ENCODE measurements at places on chromosomes 12 and 14. TPM values are rescaled to one million over a fixed set of nuclear protein-coding genes. Genes with fewer than 3 reads are reported as not detected.

Gene EFS
- total RNA-seq, result not detected

GRCh38 chr14:32202491-32202997, 525 bp downstream of the RNU6-8 start:
- DNase-seq, result peak; percentile 29

Gene NDUFA9
- total RNA-seq, result 129 TPM

DNA sequence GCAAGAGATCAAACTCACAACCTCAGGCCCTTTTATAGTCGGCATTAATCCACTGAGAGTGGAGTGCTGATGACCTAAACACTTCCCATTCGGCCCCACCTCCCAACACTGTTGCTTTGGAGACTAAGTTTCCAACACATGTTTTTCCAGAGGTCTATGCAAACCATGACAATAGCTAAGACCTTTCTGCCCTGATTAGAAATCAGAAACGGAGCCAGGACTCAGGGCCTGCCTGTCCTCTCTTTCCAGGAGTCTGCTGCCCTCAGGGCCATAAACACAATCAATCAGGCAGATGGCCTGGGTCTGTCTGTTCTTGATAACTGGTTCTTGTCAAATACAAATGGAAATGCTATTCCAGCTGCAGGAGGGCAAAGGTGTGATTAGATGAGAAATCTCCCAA, 97.2 kb upstream of the PSMC1 start:
- DNase-seq, result no peak

DNA sequence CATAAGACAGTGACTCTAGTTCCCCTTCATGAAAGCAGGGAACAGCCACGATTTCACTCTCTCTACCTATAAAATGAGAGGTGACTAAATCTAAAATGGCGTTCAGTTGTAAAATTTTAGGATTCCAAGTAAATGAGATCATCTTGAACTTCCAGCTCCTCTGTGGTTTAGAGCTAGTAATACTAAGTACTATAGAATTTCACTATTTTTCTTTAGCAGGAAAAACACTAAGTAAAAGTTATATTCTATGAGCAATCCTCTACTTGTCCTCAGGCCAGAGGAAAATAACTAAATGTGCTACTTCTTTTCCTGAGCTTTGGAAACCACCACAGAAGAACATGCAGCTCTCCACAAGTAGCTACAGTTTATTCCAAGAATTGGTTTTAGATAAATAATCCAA, 55.6 kb downstream of the NIN start:
- peak; percentile 88 for DNase-seq

- DNase-seq, result no peak
Observed at GRCh38 chr12:9104767-9105423, 10.8 kb downstream of the A2M start.

Gene LDHB
- total RNA-seq, result 805 TPM

DNA sequence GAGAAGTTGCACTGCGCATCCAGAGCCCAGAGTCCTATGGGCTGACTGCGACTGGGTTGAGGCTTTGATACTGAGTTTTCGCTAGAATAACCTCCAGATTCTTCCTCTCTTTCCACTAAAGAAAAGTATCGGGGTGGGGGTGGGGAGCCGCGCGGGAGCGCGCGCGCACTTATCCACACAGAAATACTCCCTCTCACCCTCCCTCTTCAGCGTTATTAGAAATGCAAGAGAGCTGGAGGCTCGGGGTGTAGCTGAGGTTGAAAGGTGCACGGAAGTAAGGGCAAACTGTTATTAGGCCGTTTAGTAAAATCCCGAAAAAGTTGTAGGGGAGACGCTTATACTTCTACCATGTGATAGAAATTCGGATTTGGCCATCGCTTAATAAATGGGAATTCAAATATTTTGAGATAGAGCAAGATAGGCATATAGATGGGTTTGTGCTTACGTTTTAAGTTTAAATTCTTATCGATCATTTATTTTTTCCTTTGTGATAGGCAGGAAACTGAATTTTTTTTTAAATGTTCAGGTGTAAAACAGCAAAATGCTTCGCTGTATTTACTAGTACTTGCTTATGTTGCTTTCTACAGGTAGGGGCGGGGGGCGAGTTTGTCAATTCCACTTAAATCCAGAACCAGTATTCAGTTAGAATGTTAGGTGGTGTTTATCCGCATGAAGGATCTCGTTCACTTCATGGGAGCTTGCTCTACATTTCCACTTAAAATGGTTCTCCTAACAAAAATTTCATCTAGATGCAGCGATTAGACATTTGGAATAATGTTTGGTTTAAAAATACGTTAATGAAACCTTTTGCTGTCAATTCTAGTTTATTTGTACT, 1.1 kb downstream of the ARHGAP5 start:
- DNase-seq, result peak; percentile 60

Gene CLECL1
- total RNA-seq, result not detected

DNA sequence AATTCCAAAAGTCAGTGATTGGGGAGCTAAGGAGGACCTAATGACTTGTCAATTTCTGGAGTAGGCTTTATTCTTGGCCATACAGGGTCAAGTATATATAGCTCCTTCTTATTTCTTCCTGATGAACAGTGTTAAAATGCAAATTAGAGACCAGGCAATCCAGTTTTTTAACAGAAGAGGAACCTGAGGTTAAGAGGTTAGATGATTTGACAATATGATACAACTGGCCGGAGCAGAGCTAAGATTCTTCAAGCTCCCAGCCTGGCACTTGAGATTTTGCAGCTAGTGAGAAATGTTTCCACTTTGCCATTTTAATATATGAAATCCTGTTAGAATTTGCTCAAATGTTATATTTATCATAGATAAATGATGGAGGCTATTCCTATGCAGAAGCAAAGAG, 204.0 kb downstream of the SSPN start:
- DNase-seq, result no peak

DNA sequence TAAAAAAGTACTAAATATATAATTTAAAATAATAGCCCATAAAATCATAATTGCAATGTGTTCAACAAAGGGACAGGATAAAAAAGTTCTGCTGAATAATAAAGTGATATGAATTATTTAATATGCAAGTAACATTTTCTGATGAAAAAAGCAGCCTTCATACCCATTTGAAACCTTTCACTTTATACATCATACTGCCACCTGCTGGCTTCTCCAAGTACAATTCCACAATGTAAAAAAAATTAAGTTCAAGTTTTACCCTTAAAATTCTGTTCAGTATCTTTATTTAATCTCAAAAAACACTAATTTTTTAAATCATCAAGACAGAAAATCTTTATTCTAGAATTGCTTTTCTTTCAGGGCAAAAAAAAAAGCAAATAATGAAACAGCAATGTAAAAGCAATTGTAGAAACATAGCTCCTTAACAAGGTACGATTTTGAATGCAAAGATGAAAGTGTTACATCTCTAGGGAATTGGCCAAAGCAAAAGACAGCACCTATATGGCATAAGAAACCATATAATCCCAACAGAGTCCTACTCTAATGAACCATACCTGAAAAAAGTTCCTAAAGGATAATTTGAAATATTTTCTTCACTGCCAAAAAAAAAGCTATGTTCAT, 15.0 kb downstream of the MDM1 start:
- no peak for DNase-seq

GRCh38 chr12:31118347-31119191, 44.9 kb downstream of the DDX11 start:
- DNase-seq, result no peak

DNA sequence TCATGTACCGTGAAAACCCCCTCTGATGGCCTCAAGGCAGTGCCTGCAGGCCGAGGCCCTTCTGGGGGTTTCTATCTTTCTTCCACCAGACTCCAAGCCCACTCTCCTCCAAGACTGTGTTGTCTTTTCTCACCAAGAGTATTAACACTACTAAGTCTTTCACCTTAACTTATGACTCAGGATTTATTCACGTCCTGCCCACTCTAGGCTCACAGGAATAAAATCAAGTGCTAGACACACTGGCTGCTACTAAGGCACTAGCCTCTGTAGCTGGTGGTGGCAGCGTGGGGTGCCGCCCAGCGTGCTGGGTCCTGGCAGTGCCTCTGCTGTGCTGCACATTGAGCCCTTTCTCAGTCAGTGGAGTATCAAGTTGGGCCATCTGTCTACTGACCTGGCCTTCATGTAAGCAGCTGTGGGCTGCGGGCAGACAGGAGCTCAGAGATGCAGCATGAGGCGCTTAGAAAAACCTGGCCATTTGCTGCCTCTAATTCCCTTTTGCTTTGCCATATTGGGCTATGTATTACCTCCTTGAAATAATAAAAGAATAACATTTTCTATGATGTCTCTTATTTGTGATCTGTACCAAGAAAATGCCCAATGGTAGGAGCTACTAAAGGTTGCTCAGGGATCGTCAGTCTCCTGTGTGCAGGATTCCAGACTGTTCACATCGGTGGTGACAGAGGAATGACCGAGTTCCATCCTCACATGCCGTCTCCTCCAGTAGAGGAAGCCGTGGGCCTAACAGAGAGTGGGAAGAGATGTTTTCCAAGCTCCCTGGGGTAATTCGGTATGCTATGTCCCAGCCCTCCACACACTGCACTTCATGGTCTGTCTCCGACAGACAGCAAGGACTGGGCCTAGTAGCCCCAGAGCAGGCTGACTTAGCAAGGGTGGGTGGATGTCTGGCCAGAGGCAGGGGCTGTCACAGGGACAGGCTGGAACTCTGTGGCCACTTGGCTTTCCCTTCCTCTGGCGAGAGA, 39.9 kb downstream of the MAX start:
- no peak for DNase-seq

DNA sequence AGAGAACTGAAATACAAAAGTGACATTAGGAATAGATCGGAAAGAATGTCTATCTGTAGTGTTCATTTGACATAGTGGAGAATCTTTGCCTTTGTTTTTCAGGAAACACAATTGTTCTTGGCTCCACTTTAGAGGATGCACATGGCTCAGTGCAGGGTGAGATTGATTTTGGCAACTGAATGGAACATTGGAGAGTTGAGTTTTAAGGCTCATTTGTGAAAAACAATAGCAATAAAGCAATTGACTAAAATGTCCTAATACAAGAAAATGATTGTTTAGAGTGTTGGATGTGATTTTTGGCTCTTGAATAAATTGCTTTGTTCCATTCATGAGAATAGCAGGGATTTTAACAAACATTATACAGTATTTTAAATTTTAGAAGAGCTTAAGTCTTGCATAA, 116.4 kb downstream of the SLC38A1 start:
- no peak for DNase-seq

- DNase-seq, result no peak
Observed at GRCh38 chr12:46264057-46264456, 4.8 kb downstream of the SLC38A1 start.

GRCh38 chr12:70661466-70662161, 24.4 kb upstream of the PTPRB start:
- DNase-seq, result no peak

Gene PLEKHG3
- 79.5 TPM for total RNA-seq

Gene PHETA1
- total RNA-seq, result 8.5 TPM

Gene IFI27L1
- total RNA-seq, result 26.0 TPM

Gene STRN3
- total RNA-seq, result 26.8 TPM

GRCh38 chr12:3242199-3242863, 165.2 kb downstream of the TSPAN9 start:
- no peak for DNase-seq

- peak; percentile 59 for DNase-seq
Observed at GRCh38 chr12:71865166-71865713, 25.7 kb downstream of the TBC1D15 start.

GRCh38 chr12:48003226-48004052, 837 bp downstream of the COL2A1 start:
- DNase-seq, result peak; percentile 94

DNA sequence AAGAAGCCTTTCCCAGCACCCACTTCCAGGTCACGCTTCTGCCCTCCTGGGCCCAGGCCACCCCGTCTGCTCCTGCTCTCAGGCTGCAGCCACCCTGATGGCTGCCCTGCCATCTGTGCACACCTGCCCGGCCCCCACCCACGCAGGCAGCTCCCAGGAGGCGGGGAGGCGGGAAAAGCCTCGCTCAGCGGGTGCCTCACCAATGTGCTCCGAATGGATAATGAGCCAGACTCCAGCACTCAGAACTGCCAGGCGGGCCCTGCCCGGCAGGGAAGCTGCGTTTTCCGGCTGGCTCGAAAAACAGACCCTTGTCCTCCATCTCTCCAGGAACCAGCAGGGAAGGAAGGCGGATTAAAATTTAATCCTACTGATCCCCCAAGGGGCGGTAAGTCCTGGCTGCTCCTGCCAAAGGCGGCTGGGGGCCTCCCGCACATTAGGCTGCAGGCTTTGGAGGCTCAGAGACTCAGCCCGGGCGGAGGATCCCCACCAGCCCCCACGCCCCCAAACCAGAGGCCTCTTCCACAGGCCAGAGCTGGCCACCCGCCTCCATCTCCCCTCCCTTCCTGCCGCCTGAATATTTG, 104.0 kb downstream of the NCOR2 start:
- no peak for DNase-seq

GRCh38 chr12:25151476-25151875, 43.5 kb downstream of the DNAI7 start:
- peak; percentile 95 for DNase-seq

- DNase-seq, result no peak
Observed at GRCh38 chr14:61253064-61253738, 27.9 kb downstream of the TMEM30B start.

GRCh38 chr12:24069532-24070395, 120.3 kb upstream of the SOX5 start:
- DNase-seq, result no peak

GRCh38 chr14:31572955-31573354, 11.8 kb downstream of the NUBPL start:
- no peak for DNase-seq

DNA sequence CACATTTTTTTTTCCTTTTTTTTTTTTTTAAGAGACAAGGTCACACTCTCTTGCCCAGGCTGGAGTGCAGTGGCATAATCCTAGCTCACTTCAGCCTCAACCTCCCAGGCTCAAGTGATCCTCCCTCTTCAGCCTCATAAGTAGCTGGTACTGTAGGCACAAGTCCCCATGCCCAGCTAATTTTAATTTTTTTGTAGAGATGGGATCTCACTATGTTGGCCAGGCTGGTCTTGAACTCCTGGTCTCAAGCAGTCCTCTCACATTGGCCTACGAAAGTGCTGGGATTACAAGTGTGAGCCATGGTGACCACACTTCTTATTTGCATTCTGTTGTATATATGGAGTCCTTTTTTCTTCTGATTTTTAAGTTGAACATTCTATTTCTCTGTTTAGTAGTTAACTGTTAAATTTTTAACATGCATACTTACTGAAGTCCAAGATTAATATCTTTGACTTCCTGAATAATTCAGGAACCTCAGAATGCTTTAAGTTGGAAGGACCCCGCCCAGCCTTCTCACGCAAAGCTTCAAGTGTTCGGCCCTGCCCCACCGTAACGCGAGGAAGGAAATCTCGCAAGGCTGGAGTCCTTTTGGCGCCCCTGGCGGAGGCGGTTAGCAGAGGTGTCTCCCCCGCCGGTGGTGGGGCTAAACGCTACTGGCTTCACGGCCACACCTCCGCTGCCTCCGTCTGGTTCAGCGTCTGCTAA, 21.6 kb downstream of the SPATS2 start:
- DNase-seq, result no peak
